ENCODE measurements at places on chromosomes 13 and 19. TPM values are rescaled to one million over a fixed set of nuclear protein-coding genes. Genes with fewer than 3 reads are reported as not detected.

- DNase-seq, result no peak
These were observed 23.5 kb downstream of the ACTL9 start for GRCh38 chr19:8675066-8675465.

- DNase-seq, result no peak
These were observed 22.4 kb downstream of the CPT1C start for GRCh38 chr19:49713236-49713845.

- DNase-seq, result no peak
These were observed 343.8 kb downstream of the RBM26 start for GRCh38 chr13:79062291-79062690.

DNA sequence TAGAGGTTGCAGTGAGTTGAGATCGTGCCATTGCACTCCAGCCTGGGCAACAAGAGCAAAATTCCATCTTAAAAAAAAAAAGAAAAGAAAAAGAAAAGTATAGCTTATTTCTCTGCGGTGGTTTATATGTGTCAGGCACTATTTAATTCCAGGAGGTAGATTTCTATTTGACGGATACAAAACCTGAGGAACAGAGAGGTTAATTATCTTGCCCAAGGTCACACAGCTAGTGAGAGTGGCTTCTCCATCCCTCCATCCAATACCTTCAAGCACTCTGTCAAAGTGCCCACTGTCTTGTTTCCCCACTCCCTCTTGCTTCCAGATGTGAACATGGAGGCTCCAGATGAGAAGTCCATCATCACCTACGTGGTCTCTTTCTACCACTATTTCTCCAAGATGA lies 34.8 kb downstream of the SPTBN4 start:
- no peak for DNase-seq

GRCh38 chr19:38452430-38453366 lies 19.2 kb downstream of the RYR1 start:
- peak; percentile 63 for DNase-seq

- no peak for DNase-seq
These were observed 239.0 kb downstream of the RGCC start for GRCh38 chr13:41696163-41697003.

The ZNF177 gene
- 0.94 TPM for total RNA-seq
